ENCODE measurements at places on chromosomes 5 and 9.

- no peak for DNase-seq
Measured at GRCh38 chr5:26031481-26031880, 1006.9 kb downstream of the CDH9 start.

DNA sequence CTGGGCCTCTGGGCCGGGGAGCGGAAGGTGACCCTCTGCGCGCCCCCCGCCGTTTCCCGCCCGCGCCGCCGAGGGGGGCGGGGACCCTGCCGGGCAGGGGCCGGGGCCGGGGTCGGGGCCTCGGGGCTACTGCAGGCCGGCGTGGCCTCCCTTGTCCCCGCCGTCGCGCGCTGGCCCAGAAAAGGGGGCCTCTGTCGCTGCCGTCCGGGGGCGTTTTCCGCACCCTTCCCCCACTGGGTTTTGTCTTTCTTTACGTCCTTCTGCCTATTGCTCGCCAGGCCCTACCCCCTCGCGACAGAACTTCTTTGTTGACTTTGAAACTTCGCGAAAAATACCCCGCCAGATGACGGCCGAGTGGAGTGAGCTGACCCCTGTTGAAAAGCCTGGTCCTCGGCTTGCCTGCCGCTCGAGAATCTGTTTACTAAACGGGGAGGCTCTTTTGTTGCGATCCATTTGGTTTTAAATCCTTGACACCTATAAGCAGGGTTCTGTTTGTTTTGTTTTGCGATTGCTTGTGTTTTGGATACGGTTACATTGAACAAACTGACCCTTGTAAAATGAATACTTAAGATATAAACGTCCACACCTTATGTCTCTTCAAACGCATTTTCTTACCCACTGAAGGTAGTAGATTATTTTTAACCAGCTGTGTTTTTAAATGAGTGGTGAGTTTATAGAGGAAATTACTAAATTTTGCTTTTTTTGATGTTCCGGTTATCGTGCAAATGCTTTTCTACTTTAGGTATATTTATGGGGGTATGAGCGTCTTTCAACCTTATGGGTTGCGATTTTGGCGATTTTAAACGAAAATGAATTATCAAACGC is 765 bp downstream of the MARCHF6 start:
- peak; percentile 54 for DNase-seq

DNA sequence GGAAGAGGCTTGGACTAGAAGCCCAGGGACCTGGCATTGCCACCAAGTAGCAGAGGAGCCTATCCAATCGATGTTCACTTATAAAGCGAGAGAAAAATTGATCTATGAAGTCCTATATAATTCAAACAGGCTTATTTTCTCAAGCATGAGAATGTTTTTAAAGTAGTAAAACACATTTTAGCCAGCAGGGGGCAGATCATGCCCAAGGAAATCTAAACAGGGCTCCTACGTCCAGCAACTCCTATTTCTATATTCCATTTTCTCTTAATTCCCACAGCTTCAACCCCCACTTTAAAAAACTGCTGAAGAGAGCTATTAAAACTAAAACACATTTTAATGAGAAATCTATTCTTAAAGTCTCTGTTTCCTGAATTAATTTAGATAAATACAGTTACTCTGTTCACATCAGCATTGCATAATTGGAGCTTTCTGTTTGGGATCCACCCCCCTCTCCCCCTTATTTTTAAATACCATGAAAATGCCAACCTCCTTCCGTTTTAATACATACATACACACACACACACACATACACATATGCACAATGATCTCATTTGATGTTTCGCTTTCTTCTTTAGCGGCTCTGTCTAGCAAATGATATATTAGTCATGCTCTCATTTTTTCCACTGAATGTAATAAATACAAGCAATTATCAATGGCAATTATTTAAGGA is 144.9 kb downstream of the MYO10 start:
- peak; percentile 60 for DNase-seq

- DNase-seq: no peak
Measured at GRCh38 chr9:137242269-137243203, 1.4 kb downstream of the TUBB4B start.

GRCh38 chr5:167725264-167725663 is 566.2 kb upstream of the WWC1 start:
- DNase-seq: peak; percentile 63

DNA sequence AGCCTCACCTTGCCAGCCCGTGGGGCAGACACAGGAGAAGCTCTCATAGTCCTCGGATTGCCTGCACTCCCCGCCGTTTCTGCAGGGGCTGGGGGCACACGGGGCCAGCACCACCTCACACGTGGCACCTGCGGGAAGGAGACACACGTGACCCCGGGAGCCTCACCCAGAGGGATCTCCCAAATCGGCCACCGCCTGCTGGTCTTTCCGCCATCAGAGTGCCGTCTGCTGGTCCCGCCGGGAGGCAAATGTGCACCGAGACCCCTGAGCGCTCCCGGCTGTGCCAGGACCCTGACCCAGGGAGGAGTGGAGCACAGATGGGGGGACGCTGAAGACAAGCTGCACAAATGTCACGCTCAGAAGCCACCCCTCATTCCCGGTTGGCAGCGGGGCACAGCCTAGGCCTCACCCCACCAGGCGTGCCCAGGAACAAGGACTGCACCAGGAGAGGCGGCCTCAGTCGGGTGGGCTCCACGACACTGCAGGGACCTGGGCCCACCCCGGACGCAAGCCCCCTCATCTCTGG is 28.4 kb upstream of the SEC16A start:
- no peak for DNase-seq

DNA sequence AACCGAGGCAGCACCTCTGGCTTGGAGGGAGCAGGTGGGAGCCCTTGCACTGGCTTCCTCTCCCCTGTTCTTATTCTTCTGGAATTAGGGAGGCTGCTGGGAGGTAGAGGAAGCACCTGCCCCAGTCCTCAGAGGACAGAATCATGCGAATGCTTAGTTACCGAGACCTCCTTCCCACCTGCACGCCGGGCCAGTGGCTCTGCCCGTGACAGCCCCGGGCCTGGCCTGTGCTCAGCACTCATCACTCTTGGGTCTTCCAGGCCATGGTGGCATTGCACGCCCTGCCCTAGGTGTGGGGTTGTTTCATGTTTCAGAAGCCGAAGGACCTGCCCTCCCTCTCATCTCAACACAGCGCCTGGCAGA is 45.3 kb upstream of the NKD2 start:
- no peak for DNase-seq

DNA sequence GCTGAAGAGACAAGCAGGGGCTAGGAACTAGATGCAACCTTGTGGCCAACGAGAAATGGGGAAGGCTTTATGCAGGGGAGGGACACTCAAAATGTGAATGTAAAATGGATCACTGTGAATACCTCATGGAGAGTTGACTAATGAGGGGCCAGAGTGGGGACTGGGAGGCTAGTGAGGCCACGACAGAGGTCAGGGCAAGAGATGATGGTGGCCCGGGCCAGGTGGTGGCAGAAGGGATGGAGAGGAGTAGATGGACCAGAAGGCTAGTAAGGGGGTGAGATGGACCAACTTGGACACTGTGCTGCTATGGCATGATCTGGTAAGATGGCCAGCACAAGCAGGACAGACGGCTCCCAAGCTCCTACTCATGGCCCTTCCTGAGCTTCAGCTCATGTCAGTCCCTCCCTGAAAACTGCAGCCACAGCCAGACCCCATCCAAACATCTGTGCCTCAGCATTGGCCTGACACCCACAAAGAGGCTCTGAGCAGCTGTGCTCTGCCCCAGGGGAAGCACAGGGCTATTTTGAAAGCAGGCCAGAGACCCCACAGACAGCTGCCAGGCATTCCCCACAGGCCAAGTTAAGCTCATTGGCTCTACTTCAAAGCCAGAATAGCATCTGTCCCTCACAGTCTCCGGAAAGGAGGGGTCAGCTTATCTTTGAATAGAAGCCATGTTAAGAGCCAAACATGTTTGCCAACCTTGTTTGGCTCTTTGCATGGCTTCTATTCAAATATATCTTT is 22.1 kb downstream of the P4HA2 start:
- DNase-seq: no peak

GRCh38 chr5:133892774-133893173 is 75.7 kb downstream of the C5orf15 start:
- DNase-seq: no peak
